ENCODE measurements at places on chromosomes 5 and 9.
A peak's percentile ranks its signal among the peaks of the same experiment; 100 is the strongest.

DNA sequence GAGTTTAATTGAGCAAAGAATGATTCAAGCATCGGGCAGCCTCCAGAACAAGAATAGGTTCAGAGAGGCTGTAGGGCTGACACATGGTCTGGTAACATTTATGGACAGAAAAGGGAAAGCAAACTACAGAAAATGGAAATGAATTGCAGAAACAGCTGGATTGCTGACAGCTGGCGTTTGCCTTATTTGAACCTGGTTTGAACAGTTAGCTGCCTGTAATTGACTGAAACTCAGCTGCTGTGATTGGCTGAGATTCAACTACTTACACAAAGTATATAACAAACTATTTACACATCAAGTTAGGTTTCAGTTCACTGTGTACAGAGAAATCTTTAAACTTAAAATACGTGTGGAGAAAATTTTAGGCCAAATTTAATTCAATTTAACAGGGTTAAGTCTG is 441.7 kb downstream of the PRELID2 start:
- no peak for DNase-seq

GRCh38 chr9:74172874-74173273 is 324.3 kb upstream of the RORB start:
- no peak for DNase-seq

- no peak for DNase-seq
Observed at GRCh38 chr9:97848480-97849237, 4.4 kb upstream of the FOXE1 start.

- no peak for DNase-seq
Observed at GRCh38 chr9:105241356-105242043, 3.0 kb upstream of the SLC44A1 start.

DNA sequence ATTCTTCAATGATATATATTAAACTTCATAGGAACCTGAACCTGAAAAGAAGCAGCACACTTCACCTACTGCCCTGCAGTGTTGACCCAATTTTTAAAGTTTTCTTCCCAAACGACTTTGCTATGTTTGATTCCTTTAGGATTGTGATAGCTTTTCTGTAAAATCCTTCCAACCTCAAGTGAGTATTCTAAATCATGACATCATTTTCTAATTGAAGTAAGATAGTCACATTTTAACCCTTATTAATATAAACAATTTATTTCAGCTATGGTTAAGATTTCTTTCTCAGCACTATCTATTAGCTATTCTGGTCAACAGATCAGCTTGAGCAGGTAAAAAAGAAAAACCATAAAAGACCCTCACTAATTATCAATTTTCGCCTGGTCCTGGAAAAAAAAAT is 162.0 kb downstream of the SMARCA2 start:
- no peak for DNase-seq

- no peak for DNase-seq
Observed at GRCh38 chr5:54551926-54552325, 34.4 kb downstream of the SNX18 start.

DNA sequence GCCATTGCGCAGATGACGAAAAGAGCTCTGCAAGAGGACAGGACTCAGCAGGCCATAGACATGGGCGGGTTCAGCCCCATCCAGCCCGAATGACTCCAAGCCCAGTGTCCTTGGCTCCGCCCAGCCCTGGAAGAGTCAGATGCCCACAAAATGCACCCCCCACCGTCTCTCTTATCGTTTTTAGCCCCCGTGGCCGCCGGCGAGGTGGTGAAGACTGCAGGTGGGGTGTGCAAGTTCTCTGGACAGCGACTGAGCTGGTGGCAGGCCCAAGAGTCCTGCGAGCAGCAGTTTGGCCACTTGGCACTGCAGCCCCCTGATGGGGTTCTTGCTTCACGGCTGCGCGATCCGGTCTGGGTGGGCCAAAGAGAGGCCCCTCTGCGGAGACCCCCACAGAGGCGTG is 2.1 kb downstream of the ADGRD2 start:
- no peak for DNase-seq

DNA sequence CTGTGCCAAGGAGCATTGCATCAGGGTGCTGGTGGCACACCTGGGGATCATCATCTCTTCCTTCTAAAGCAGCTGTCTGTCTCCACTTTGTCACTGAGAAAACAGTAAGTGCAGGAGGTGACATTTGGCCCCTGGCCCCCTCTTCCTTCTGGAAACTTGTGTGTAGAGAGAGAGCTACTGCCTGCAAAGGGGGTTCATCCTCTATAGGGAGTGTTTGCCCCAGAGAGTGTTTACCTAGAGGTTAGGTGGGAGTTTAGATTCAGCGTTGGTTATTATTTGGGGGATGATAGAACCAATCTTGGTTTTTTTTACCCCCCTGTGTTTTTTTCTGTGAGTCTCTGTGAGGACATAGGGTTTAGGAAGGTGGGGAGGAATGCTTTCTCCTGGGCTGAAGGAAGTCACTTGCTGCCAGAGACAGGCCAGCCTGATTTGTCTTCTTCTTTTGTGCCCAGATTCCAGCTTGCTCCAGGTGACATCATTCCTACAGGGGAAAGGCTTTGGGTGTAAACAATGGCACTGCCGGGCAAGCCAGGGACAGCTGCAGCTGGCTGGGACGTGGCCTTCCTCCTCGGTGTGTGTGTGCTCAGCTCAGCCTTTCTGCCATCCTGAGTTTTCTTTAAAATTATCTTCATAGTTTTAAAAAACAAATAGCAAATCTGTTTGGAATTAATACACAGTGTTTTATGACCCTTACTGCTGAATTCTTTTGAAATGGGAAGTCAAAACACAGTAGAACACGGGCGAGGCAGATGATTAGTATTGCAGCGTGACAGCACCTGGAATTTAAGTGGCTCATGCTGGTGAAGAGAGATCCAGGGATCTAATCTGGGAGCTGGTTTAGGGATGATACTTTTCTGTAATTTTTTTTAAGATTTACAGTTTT is 24.5 kb downstream of the PRRC2B start:
- DNase-seq: no peak

GRCh38 chr5:1808439-1808838 is 7.2 kb downstream of the NDUFS6 start:
- no peak for DNase-seq

DNA sequence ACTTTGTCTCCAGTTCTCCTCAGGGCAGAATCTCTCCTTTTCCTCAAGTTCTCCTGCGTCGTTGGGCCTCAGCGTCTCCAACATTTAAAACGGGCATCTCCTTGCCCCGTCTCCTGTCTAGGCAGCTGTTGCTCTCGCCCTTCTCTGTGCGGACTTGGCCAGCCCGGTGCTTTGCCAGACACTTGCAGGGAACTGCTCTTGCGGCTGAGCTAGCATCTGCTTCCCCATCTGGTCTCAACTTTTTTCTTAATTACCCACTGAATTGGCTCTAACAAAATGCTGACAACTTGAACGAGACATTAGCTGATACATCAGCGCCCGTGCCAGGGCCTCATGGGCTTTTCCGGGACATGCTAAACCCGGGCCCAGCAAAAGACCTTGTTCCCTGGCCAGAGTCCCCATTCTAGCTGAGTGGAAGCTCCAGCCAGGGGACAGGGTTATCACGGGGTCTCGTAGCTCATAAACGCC is 25.1 kb downstream of the ZNF618 start:
- no peak for DNase-seq

DNA sequence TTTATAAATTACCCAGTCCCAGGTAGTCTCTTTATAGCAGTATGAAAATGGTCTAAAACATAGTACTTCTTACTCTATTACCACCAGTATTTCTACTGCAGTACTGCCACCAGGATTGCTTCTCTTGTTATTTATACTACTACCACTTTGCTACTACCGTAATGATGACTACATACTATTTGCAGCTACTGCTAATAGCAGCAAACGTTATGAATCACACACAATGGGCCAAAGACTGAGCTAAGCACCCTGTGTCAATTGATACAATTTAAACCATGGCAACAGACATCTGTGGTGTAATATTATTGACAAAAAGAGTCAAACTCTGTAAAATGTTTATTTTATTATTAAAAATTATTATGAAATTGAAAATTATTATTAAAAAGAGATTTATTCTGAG is 15.3 kb upstream of the KIF12 start:
- no peak for DNase-seq

DNA sequence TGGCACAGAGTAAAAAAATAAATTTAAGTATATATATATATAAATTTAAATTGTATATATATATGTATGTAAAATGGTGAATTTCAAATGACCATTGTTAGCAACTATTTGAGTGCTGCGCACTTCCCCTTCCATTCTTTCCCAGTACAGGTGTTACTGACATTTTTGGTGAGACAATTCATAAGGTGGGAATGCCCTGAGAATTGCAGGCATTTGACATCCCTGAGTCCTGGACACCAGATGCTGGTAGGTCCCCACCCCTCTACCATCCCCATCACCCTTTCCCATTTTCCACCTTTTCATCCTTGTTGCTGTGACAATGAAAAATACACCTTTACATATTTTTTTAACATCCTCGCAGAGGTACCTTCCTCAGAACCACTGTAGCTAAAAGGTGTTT is 91.6 kb downstream of the SLC1A3 start:
- no peak for DNase-seq

DNA sequence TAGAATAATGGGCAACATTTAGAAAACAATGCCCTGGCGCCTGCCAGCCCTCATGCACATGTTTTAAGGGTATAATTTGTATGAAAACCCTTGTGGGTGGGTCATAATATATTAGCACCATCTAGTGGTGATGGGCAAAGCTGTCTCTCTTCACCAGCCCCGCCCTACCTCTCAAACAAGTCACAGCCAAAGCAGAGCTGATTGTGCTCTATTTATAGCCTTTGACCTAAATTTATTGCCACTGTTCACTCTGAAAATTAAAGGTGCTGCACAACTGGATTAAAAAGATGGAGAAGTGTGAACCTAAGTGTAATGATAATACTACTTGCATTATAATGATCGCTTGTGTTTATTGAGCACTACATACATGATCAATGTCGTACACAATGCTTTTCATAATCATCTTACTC is 131.9 kb upstream of the ANKH start:
- DNase-seq: peak; percentile 48

DNA sequence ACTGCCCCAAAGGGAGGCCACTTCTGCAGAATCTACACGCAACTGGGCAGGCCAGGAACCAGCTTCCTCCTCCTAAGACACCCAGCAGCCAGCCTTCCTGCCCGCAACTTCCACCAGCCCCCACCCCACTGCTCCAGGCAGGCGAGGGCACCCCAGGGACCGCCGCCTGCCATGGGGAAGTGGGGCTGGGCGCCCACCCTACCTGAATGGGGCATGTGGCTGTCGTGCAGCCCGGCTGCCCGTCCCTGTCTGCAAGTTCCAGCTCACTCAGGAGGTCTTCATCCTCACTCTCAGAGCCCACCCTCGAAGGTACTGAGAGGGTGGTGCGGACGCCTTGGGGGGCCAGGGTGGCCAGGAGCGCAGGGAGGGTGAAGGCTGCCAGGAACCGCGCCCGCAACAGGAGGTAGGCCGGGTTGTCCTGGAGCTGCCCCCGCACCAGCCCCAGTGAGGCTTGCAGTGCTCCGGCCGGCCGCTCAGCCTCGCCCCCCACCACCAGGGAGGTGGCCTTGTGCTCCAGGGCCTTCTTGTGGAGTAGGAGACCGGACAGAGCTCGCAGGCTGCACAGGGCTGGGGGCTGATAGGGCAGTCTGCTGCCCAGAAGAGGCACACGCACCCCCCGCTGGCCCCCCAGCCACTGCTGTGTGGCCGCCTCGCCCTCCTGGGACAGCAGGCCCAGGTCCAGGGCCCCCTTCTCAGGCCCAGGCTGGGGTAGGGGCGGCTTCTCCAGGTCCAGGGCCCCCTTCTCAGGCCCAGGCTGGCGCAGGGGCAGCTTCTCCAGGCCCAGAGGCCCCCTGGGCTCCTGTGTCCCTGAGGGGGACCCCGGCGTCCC is 4.1 kb upstream of the CARD9 start:
- DNase-seq: no peak

DNA sequence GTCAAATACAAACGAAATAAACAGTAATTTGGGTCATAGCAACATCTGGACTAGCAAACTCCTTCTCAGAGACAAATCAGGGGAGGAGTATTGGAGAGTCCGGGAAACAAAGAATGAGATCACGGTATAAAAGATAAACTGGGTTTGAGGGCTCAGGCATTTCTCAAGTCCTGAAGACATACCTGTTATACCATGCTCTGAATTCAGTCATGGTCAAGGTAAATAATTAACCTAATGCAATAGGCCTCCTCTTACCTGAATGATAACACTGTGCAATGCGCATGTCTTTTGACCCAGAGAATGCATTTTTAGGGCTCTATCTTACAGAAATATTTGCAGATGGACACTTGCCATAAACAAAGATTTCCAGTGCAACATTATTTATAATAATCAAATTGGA is 31.9 kb upstream of the SPDL1 start:
- DNase-seq: no peak

DNA sequence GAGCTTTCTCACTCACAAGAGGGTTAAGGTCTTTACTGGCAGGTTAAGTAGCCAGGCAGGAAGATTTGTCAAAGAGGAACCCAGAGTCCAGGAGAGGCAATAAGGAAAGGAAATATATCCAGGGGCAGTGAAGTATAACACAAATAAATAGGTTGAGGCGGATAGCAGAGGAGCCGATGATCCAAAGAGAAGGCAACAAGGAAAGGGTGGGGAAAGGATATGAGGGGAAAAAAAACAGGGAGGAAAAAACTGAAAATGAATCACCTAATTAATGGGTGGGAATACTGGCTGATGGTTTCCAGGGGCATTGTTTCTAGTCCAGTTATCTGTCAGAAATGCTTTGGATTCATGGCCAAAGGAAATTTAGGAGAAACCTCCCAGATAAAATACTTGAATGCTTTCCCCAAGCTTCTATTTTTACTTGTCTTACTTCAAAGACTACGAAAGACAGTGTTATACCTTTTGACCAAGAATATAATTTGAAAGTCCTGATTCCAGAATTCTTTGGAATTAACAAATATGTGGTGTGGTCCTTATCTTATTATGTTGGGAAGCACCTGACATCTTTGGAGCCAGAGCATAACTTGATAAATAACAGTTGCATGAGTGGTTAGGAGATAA is 146.5 kb downstream of the AOPEP start:
- no peak for DNase-seq

DNA sequence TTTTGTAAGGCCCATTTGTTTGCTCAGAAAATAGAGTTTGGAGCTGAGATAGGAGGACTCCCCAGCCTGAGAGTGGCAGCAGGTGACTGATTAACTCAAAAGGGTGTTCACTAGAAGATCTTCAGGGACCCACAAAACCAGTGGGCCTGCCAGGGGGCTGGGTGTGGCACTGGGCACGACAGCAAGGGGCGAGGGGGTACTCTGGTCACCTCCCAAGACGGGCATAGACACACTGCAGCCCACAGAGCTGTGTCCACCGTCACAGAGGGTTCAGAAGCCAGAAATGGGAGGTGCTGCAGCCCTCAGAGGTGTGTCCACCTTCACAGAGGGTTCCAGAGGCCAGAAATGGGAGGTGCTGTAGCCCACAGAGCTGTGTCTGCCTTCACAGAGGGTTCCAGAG is 75.6 kb upstream of the CACNA1B start:
- no peak for DNase-seq
